Posterior cingulate gyrus (tissue), 11 donors: ENCODE measurements at places on chromosomes 1 and 21.

GRCh38 chr1:54324251-54325140 is 81.7 kb downstream of the SSBP3 start:
- no peak for DNase-seq

DNA sequence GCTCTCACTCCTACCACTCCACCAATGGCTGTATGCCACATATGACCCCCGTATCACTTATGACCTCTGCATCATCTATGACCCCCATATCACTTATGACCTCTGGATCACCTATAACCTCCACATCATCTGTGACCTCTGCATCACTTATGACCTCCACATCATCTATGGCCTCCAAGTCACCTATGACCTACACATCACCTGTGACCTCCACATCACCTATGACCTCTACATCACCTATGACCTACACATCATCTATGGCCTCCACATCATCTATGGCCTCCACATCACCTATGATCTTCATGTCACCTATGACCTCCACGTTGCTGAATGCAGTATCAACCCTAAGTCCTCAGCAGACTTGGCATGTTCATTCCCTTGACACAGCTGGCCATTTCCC is 271.2 kb downstream of the MATN1 start:
- no peak for DNase-seq

GRCh38 chr1:37315371-37315846 is 159.0 kb upstream of the ZC3H12A start:
- no peak for DNase-seq

DNA sequence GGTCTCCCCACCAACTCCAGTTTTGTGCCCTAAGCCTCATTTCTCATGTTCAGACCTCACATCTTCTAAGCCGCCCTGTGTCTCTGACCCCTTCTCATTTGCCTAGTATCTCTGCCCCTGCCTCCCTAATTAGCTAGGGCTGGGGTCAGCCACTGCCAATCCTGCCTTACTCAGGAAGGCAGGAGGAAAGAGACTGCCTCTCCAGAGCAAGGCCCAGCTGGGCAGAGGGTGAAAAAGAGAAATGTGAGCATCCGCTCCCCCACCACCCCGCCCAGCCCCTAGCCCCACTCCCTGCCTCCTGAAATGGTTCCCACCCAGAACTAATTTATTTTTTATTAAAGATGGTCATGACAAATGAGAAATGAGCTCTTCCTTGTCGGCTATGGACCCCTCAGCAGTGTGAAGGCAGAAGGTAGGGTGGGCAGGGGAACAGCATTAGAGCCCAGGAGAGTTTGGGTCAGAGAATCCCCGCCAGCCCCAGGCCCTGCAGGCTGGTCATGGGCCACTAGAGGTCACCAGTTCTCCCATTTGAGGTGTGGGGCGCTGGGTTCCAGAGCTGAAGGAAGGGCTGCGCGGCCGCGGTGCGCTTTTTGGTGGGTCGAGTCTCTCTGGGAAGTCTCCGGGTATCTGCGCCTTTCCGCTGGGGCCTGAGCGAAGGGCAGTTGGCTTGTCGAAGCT is 11.5 kb downstream of the ADAMTSL4 start:
- DNase-seq = peak; percentile 72

- DNase-seq = no peak
These were observed 109.2 kb upstream of the NR5A2 start for GRCh38 chr1:199918196-199918769.

GRCh38 chr1:46569884-46570725 is 18.7 kb upstream of the KNCN start:
- no peak for DNase-seq

DNA sequence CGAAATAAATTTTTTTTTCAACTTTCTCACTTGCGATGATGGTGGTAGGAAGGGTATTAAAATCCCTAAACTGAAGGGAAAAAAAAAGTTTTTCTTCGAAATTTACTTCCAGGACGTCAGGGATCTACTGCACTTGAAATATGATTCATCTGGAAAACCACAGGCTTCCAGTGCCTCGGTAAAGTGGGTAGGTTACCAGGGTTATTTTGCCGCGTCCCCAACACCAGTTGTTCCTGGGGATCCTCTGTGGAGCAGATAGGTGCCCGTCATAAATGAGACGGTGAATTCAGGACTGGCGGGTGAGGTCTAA is 773 bp downstream of the RABIF start:
- DNase-seq = no peak

- no peak for DNase-seq
These were observed 63.6 kb upstream of the ETV3 start for GRCh38 chr1:157201767-157202166.

DNA sequence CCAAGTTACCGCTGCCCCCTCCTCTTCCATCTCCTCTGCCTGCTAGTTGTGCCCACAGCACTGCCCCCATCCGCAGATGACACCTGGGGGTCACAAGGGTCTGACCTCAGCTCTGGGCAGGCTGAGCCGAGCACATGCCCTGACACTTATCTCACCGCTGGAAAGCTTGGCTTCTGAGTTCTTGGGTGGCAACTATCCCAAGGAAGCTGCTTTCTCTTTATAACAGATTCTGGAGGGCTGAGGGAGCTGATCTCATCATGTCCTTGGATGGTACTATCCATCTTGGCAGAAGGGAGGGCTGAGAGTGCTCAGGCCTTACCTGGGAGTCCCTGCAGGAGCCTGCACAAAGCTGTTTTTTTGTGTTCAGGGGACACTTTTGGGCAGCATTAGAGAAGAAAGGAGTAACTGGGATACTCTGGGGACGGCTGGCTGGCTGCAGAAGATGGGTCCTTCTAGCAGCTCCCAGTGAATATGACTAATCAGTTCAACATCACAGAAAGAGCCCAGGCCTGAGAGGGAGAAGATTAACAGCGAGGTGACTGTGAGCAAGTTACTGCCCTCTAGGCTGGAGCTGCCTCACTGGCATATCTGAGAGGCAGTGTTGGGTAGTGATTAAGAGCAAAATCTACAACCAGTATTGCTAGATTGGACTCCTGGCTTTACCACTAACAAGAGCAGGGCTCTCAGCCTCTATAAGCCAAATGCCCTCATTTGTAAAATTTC is 71.6 kb downstream of the PLXNA2 start:
- no peak for DNase-seq

DNA sequence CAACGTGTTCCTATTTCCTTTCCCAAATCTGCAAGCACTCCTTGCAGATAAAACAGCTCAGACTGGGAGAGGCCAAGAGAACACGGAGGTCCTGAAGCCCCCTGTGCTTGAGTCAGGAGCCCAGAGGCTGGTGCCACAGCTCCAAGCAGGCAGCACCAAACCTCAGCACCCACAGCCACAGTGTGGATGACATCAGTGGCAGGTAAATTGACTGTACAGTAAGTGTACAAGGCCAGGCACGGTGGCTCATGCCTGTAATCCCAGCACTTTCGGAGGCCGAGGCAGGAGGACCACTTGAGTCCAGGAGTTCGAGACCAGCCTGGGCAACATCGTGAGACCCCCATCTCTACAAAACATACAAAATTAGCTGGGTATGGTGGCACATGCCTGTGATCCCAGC is 1.9 kb upstream of the COL6A1 start:
- peak; percentile 43 for DNase-seq

GRCh38 chr1:82466891-82467290 is 666.2 kb downstream of the ADGRL2 start:
- DNase-seq = no peak

DNA sequence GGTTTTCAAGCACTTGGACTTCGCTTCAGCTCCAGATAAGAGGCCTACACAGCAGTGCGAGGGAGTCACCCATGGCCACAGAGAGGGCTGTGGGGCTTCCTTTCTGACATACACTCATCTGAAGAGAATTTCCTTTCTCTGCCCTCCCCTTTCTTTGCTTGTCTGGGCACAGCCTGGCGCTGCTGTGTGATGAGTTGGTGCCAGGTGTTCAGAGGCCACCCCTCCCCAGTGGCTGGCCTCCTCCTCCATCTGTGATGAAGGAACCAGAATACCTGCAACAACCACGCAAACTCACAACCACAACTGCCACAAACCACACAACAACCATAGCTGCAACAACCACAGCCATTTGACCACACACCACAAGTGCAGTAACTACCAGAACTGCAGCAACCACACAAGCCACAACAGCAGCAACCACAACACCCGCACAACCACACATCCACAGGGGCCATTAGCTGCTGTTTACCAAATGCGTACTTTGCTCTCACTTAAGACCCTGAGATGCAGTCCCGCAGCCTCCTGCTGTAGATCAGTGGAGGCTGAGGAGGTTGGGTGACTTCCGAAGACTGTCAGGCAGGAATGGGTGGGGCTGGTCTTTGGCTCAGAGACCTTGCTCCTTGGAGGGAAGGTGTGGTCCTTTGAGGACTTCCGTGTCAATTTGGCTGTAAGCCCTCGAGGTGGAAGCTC is 71.1 kb downstream of the IER5 start:
- no peak for DNase-seq

DNA sequence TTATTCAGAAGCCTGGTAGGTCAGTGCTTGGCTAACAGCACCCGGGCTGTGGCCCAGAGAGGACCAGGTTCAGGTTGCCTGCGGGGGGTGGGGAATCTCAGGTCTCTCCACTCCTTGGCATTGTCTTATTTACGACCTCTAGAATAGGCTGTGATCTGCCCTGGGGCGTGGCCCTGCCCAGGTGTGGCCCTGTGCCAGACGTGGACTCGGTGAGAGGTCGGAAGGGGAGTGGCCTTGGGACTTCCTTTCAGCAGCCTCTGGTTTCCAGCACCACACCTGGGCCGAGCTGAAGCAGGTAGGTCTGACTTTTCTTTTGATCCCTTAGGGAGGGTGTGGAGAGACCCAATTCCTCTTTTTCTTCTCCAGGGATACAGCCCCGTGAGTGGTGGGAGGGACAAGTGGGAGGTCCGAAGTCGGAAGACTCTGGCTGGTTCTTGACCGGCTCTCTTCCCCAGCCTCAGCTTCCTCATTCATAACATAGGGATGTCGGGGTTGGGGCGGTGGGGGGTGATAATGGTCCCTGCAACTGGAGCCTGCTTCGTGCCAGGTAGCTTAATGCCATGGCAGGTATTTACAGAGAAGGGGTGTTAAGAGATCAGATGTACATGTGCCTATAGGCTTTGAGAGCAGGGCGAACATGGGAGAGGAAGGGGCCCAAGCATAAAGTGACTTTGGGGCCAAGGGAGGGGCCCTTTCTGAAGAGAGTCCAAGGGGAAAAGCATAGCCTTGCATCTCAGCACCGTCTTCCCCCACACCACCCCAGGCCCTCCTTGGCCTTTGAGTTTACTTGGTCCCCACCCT is 16.5 kb downstream of the ACOT11 start:
- no peak for DNase-seq

DNA sequence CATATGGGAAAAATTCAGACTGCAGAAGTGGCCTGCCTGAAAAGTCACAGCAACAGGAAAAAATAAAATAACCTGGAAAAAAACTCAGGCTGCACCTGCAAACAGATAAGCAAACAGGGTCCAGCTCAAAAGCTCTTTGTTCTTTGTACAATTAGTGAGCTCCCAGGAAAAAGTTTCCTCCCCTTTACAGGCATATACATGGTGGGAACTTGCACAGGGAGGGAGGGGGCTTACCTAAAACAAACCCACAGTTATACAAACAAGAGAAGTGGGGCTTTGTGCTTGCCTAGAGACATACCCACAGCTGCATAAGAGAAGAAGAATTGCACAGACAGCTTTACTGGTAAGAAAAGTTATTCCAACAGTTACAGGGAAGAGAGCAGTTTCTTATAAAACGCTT is 31.7 kb upstream of the COG2 start:
- no peak for DNase-seq

GRCh38 chr1:79422726-79423125 is 416.2 kb upstream of the ADGRL4 start:
- DNase-seq = no peak

DNA sequence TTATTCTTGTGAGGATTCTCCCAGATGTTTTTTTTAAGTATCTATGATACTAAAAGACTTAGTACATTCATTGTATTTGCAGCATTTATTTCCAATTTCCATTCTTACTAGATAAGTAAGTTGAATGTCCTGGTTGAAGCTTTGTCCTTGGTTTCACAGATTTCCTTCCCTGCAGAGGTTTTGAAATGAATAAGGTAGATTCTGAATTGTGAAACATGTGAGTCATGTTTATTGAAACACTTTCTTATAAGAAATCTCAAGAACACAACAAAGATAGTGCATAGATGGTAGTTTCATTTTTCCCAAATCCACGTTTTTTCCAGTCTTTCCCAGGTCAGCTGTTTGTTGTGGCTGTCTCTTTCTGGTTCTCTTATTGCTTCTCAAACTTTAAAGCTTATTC is 24.8 kb downstream of the GABPA start:
- DNase-seq = no peak

DNA sequence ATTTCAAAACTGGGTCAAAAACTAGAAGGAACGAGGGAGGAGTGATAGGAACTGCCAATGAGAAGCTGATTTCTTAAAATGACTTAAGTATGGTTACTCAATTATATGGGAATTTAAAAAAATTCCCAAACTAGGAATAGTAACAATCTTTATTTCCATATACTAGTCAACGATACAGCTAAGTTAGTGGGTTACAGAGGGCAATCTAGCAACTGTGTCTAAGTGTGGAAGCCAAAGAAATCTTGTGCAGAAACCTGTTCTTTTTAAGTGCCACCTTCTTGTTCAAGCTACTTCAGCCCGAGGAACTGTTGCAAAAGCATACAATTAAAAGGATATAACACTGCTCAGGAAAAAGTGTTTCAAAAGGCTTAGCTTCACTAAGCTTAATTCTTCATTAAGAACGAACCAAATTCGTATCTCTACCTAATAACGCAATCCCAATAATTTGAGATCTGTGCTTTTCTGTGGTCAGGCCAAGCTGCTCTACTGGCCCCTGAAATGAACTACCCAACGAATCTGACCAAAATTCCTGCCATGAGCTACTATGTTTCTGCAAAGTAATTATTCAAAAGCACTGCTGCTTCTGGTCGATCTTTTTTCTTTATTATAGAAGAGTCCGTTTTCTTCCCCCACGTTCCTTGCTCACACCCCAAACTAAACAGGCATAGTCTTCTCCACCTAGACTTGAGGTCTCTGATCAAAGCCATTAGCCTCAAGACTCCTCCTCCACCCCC is 1.8 kb downstream of the USP24 start:
- no peak for DNase-seq

GRCh38 chr1:28209700-28210099 is 23.1 kb downstream of the DNAJC8 start:
- no peak for DNase-seq

DNA sequence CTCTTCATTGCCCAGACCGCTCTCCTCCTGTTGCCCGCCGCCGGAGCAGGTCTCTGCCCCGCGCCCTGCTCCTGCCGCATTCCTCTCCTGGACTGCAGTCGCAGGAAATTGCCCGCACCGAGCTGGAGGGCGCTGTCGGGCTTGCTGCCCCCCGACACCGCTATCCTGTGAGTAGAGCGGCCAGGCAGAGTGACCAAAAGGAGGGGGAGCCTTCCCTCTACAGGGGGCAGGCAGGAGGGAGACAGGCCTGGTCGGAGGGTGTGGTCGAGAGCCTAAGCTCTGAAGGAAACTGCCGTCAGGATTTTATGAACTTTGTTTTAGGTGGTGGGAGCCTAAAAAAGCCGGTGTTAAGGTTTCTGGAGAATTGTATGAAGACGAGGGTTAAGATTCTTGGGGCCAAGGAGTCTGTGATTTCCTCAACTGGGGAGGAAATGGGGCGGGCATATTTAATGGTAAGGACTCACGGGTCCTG is 517 bp downstream of the LRIG2 start:
- DNase-seq = no peak

GRCh38 chr1:1433804-1434130 is 1.7 kb upstream of the VWA1 start:
- no peak for DNase-seq
